Astrocyte of the spinal cord (primary cell): ENCODE measurements at places on chromosomes 7 and 10.

GRCh38 chr10:60731134-60731885 lies 47.0 kb upstream of the CDK1 start:
- DNase-seq = no peak

DNA sequence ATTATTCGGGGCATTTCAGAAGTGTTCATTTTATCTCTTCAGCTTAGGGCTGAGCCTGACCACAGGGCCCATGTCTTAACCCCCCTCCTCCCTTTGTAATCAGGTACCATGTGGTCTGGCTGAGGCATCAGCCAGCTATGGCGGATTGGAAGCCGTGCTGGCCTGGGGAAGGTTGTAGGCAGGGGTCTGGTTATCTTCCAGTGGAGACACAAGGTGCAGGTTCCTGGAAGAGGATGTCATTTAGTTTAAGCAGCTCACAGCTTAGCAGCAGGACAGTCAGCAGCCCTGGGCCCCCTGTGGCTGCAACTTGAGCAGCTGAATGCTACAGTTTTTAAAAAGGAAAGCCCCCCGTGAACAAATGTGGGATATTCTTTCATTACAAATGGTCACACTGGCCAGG lies 22.1 kb downstream of the BAG3 start:
- DNase-seq = peak; percentile 32

GRCh38 chr10:102426803-102427287 lies 5.5 kb downstream of the CUEDC2 start:
- no peak for DNase-seq

GRCh38 chr10:90440870-90441269 lies 417.0 kb downstream of the HTR7 start:
- DNase-seq = no peak

DNA sequence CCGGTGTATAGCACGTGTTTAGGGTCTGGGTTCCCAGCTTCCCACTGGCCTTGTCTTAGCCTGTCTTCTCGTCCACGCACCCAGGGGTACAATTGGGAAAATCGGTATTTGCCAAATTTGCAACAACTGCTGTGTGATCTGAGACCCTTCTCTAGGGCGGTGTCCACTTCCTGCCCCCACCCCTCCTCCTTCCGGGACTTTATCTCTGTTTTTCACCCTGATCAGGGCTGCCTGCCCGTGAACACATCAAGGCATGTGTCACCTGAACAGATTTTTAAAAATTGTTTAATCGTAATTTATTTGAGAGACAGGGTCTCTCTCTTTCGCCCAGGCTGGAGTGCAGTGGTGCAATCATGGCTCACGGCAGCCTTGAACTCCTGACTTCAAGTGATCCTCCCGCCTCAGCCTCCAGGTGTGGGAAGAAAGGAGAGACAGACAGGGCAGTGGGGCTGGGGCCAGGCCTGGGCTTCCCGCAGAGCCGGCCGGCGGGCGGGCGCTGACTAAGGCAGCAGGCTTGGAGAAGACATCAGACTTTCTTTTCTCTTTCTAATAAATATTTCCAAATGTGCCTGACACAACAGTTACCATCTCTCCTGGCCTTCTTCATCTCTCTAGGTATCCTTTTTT lies 27.5 kb downstream of the ELFN1 start:
- DNase-seq = peak; percentile 17

DNA sequence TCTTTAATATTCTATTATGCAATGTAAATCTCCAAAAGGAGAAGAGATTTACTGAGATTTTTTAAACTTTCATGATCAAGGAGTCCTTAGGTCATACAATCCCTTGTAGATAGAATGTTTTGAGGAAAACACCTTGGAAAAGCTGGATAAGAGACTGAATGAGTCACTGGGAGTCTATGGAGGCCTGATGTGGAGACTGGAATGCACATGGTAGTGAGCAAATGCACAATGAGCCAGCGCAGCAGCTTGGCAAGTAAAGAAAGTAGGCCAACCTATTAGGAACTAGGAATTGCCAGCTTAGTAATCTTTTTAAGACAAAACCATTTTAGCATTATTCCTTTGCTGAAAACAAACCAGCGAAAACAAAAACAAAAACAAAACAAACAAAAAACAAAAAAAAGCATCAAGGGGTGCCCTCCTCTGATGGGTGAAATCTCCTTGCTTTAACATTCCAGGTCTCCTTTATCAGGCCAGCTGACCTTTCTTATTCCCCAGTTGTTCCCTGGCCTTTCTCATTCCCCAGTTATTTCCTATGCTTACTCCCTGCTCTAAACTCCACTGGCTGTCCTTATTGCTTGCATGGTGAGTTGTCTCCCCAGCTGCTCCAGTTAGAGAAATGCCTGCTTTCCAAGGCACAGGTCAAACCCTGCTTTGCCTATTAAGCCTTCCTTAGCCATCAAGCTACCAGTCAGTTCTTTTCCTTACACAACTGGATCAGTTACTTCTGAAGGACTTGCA lies 135.8 kb downstream of the PLCE1 start:
- peak; percentile 78 for DNase-seq

GRCh38 chr7:2804227-2804763 lies 39.8 kb downstream of the GNA12 start:
- DNase-seq = no peak

GRCh38 chr7:94605031-94605430 lies 50.9 kb downstream of the SGCE start:
- no peak for DNase-seq

GRCh38 chr10:115093286-115093775 lies at the start of gene ATRNL1:
TSS of gene ATRNL1 (plus strand) at chr10:115093365. CDS start at chr10:115093751, 386 bp downstream.
- DNase-seq = peak; percentile 22

DNA sequence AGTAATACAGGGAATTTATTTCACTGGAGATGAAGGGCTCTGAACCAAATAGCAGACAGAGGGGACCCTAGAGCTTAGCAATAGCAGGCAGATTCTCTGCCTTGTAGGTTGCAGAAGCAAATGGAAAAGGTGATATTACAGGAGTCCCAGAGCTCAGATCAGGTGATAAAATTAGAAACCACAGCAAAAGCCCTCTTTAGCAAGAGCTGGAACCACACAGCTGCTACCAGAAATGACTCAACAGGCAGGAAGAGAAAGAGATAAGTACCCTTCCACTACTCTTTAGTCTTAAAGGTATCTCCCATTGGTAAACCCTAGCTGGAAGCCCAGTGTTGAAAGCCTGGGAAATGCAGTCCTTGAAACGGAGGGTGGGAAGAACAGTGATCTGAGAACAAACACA lies 535.6 kb upstream of the GHITM start:
- DNase-seq = peak; percentile 56

DNA sequence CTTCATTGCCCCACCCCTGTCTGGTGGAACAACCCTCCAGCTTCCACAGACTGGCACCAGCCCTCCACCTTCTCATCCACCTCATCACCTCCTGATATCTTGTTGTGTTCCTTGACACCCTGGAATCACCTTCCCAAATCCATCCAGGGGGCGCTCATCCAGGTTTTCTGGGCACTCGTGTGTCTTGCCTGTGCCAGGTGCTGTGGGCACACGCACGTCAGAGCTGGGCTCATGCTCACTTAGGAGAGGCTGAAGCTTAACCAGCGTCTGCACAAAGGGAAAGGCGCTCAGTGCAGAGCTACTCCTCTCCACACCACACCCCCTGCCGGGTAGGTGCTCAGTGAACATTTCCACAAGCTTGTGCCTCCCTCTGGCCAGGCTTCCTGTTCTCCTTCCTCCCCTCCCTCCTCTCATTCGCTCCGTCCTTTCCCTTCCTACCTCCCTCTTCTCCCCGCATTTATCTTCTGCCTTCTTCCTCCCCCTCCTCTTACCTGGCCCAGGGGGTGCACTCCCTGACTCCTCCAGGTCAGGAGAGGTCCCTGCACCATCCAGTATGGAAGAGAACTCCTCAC lies 4.8 kb downstream of the ADCYAP1R1 start:
- no peak for DNase-seq

- DNase-seq = no peak
Observed at GRCh38 chr10:130458509-130458908, 322.3 kb downstream of the GLRX3 start.
